CD8-positive, alpha-beta memory T cell (primary cell): ENCODE measurements at places on chromosomes 16 and 17. TPM values are rescaled to one million over a fixed set of nuclear protein-coding genes. Genes with fewer than 3 reads are reported as not detected.

- no peaks in the 10 kb centered on the region for H3K36me3 ChIP-seq
- H3K27ac ChIP-seq: no peak overlapping the region
Measured at GRCh38 chr16:87216841-87217275, 100.3 kb downstream of the C16orf95 start.

GRCh38 chr16:55044201-55044975 is 113.7 kb downstream of the IRX5 start:
- H3K4me3 ChIP-seq: no peak overlapping the region
- no peak for DNase-seq
- no peaks in the 10 kb centered on the region for H3K27me3 ChIP-seq

DNA sequence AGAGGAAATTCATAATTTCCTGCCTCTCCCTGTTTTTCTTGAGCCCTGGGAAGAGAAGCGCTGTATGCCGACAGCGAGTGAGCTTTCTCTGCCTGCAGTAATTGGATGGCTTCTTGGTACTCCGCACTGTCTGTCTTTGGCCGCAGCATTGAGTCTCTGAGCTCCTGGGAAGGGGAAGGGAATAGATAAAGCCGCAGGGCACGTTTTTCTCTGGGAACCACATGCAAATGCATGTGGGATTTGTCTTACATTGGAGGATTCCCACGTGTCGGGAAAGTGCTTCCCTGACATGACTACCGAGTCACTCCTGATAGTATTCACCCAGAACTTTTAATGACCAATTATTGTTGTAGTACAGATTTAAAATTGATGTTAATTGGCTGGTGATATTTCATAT is 385.9 kb downstream of the CPPED1 start:
- H3K4me1 ChIP-seq: no peaks in the 10 kb centered on the region
- H3K4me3 ChIP-seq: no peak overlapping the region
- H3K27me3 ChIP-seq: no peaks in the 10 kb centered on the region
- no peak overlapping the region for H3K27ac ChIP-seq

GRCh38 chr16:813204-813915 is 12.8 kb upstream of the GNG13 start:
- H3K27me3 ChIP-seq: no peaks in the 10 kb centered on the region
- H3K27ac ChIP-seq: no peak overlapping the region
- peaks cover 4% of the 10 kb centered on the region for H3K4me1 ChIP-seq
- DNase-seq: peak; percentile 45
- H3K36me3 ChIP-seq: no peaks in the 10 kb centered on the region
- H3K4me3 ChIP-seq: no peak overlapping the region

GRCh38 chr16:22063888-22064467 is 28.4 kb upstream of the VWA3A start:
- H3K4me1 ChIP-seq: no peaks in the 10 kb centered on the region
- DNase-seq: no peak
- no peak overlapping the region for H3K27ac ChIP-seq
- no peaks in the 10 kb centered on the region for H3K36me3 ChIP-seq

DNA sequence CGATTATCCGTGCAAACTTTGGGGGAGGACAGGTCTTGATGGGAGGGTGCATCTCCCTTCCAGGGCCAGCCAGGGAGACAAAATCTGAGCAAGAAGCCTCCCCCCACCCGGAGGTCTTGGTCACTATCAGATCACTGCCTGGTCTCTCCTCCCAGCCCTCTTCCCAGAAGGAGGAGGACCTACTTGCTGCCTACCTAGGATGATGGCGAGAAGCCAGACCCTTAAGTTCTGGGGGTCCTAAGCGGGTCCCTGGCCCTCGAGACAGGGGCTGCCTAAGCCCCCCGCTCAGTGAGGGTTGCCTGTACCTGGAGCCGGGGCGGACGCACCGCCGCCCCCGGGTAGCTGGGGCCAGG is 4.6 kb downstream of the TSPOAP1 start:
- H3K4me1 ChIP-seq: peaks cover 31% of the 10 kb centered on the region
- no peaks in the 10 kb centered on the region for H3K27me3 ChIP-seq
- no peak overlapping the region for H3K4me3 ChIP-seq
- H3K27ac ChIP-seq: no peak overlapping the region
- H3K36me3 ChIP-seq: no peaks in the 10 kb centered on the region

GRCh38 chr16:71930013-71930563 is 34.8 kb downstream of the IST1 start:
- H3K27me3 ChIP-seq: no peaks in the 10 kb centered on the region
- H3K36me3 ChIP-seq: peaks cover 29% of the 10 kb centered on the region
- no peak for DNase-seq
- no peak overlapping the region for H3K27ac ChIP-seq
- H3K4me1 ChIP-seq: no peaks in the 10 kb centered on the region

SOX8 gene
- 0.39 TPM for polyA plus RNA-seq

DNAJA2 gene
- 90.6 TPM for polyA plus RNA-seq

KRT28 gene
- polyA plus RNA-seq: not detected

KRTAP4-4 gene
- not detected for polyA plus RNA-seq

NLRC3 gene
- polyA plus RNA-seq: 49.8 TPM
